ENCODE measurements at places on chromosomes 2 and 18.

DNA sequence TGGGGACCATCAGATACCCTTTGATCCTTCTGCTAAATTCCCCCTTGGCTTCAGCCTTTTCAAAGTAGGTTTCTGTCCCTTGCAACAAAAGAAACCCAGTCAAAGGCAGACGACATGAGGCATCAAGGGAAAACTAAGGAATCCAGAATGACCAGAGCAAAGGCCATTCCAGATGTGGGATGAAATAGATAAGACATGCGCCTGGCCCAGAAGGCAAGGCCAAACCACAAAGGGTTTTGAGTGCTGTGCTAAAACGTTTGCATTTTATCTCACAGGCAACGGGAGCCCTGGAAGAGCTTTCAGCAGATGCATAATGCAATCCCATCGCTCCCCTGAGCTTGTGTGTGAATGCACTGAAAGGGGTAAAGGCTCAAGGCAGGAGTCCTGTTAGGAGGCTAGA, 17.7 kb downstream of the CXCR1 start:
- DNase-seq: no peak

- DNase-seq: no peak
Observed at GRCh38 chr2:240806459-240806858, 13.6 kb downstream of the KIF1A start.

DNA sequence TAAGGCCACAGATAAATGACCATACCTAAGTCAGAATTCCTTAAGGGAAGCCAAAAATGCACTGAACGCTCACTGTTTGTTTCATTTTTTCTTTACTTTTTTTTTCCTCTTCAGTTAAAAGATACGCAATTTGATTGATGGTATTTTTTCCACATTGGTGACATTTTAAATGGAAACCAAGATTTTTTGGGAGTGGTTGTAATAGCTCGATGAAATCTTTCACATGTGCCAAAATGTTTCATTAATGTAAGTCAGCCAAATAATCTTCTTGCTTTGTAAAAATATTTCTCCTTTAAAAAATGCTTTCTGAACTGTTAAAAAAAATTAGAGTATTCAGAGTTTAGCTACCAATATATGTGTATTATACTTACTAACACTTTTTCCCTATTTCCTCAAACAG, 339.8 kb downstream of the ZEB2 start:
- no peak for DNase-seq

- DNase-seq: no peak
Observed at GRCh38 chr2:196481324-196481697, 158.2 kb upstream of the CCDC150 start.

DNA sequence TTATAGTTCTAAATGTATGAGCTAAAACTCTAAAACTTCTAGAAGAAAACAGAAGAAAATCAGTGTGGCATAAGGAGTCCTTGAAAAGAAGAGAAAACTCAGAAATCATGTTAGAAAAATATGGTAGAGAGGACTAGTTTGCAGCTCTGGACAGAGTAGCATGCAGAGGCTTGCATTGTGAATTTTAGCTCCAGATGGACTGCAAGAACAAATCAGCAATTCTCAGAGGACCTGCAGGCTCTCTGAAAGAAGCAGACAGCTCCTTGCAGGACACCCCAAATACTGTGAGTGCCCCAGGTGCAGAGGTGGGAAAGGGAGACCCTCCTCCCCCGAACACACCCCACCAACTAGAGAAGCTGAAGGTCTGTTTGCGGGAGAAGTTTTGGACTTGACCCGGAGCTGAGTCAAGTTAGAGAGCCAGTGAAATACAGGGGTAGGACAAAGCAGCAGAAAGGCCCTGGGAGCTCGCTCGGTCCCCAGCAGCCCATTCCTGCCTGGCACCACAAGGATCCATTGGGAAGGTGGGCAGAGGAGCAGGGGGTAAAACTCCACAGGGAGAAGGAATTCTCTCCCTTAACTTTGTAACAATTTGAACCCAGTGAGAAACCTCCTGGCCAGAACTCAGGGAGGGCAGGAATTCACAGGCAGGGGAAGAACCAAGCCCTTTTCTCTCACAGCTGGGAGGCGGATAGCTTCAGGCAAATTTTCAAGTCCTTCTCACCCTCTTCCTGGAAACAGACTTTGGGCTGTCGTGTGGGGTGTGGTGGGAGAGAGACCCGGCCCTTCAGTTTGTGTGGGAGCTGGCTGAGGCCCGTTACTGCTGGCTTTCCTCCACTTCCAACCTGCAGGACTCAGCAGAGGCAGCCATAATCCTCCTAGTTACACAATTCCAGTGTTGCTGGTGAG, 216.2 kb upstream of the SLC35G4 start:
- no peak for DNase-seq

Measured in Kasumi-1 (cell line).